ENCODE measurements at places on chromosomes 7 and 10.

DNA sequence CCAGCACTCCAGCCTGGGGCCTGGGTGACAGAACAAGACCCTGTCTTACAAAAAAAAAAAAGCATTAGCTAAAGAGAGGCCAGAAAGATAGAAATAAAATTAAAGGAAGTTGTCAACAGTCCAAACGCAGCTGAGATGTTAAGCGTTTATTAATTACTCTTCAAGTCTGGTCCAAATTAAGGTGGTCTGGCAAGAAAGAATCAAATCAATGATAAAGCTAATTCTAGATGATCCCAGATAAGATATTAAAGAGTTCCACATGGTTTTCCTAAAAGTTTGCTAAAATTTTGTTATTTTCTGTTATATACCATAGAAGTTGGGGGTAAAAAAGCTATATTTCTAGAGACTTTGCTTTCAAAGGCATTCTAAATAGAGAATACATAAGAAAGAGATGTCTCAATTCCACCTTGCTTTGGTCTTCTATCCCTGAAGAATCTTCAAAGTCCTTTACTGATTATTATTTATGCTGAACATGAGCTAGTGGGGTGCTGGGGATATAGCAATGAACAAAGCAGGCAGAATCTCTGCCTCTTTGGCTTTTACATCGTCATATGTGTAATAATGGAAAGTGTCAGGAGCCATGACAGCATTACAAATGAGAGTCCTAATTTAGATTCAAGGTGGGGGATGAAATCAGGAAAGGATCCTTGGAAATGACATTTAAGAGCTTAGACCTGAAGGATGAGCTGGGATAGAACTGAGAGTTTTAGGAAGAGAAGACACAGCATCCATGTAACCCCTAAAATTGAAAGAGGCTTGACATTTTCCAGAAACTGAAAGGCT is 23.4 kb downstream of the FRA10AC1 start:
- no peak for DNase-seq

GRCh38 chr7:103120362-103120761 is 28.5 kb downstream of the NAPEPLD start:
- no peak for DNase-seq

- DNase-seq, result no peak
Measured at GRCh38 chr10:50544857-50545429, 78.8 kb downstream of the SGMS1 start.

DNA sequence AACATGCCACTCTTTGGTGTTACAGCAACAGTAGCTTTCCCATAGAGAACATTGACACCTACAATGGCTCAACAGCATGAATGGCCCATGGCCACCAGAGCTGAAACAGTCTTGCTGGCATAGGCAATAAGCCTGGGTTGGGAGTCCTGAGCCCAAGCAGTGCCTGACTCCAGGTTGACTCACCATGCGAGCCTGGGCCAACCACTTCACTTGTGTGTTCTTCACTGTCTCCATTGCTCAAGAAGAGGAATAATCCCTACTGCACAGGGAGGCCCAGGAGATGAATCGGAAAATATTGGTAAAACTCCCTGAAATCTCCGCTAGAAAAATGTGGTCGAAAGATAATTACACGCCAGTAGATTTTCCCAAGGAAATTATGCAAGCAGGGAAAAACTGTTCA is 89.2 kb upstream of the INHBA start:
- DNase-seq, result no peak

DNA sequence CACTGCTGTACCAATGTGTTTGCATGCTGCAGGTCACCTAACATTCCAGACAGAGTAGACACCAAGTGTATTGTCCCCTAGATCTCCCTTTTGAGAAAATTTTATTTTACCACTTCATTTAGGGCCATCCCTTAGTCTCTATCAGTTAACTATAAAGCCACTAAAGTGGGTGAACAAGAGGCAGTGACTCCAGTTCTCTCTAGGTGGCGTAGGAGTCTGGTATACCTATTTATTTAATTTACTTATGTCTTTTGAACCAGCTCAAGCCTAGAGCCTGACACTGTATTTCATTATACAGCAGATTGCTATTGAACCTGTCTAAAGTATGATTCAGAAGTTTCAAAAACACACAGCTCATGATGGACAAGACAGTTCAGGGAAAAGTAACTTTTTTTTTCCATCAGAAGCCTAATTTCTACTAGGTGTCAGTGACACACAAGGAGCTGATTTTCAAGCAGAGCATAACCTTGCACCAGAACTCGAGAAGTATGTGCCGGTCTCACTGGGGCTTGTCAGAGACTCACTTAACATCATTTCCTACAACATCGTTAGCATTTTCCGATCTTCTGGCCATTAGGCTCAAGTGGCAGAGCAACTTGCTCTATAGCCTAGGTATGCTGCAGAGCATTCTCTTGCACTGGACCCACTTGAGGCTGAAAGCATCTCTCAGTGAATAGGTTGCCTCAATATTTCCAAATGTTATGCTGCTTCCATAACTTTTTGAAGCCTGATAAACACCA is 175.4 kb downstream of the CDC14C start:
- no peak for DNase-seq

GRCh38 chr7:127978421-127978820 is 52.8 kb downstream of the LRRC4 start:
- DNase-seq, result no peak

DNA sequence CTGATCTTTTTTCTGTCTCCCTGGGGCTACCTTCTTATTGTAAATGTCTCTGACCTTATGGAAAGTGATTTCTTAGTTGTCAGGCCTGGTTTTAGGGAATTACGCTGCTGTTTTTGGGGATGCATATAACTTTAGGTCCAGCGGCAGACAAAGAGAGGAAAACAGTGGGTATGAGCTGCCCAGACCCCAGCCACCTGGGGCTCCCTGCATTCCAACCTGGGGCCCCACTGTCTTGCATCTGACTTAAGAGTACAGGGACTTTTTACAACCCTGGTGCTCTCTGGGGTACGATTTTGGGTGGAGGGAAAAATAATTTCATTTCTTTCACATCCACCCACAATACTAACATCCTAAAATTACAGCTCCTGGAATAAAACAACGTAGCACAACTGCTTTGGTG is 119.4 kb downstream of the PRPF18 start:
- DNase-seq, result no peak

GRCh38 chr10:11884706-11885423 is 61.7 kb downstream of the PROSER2 start:
- DNase-seq, result no peak

DNA sequence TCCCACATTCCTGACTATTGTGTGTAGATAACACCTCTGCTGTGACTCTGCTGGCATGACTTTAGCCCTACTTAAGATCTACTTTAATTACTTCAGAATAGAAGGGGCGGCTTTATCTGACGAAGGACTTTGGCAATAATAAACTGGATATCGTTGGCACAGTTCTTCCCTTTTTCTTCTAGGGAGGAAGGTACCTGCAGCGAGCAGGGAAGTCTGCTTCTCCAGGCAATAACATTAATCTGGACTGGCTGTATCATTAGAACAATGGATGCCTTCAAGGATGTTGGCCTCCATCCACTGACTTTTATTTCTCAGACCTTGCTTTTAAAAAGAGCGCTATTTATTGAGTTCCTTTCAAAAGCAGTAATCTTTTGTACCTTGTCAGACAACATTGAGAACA is 172.6 kb upstream of the THSD7A start:
- no peak for DNase-seq

DNA sequence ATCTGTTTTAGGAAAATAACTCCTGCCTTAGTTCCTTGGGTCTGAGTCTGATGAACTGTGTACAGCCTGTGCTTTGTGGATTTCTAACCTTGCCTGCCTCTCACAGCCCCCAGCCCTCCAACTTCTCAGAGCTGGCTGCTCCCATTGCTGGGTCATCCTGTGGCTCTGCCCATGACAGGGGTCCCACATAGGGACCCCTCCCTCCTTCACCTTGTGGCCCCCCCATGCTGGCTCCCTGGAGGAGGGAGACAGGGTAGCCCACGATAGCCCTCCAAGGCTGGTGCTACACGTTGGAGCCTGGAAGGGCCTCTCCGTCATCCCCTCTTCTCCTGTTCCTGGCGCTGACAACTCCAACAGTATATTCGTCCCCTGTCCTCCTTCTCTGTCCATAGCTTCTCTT is 2.8 kb upstream of the DENND2A start:
- DNase-seq, result no peak

- no peak for DNase-seq
Measured at GRCh38 chr7:127504715-127505114, 80.7 kb downstream of the GCC1 start.

- DNase-seq, result no peak
Measured at GRCh38 chr7:1920266-1920681, 250.2 kb downstream of the ELFN1 start.

- DNase-seq, result no peak
Measured at GRCh38 chr10:1424648-1425047, 312.7 kb downstream of the ADARB2 start.

- DNase-seq, result no peak
Measured at GRCh38 chr10:73248259-73248724, 1.2 kb upstream of the DNAJC9 start.

GRCh38 chr7:47204709-47205108 is 377.2 kb downstream of the TNS3 start:
- no peak for DNase-seq

DNA sequence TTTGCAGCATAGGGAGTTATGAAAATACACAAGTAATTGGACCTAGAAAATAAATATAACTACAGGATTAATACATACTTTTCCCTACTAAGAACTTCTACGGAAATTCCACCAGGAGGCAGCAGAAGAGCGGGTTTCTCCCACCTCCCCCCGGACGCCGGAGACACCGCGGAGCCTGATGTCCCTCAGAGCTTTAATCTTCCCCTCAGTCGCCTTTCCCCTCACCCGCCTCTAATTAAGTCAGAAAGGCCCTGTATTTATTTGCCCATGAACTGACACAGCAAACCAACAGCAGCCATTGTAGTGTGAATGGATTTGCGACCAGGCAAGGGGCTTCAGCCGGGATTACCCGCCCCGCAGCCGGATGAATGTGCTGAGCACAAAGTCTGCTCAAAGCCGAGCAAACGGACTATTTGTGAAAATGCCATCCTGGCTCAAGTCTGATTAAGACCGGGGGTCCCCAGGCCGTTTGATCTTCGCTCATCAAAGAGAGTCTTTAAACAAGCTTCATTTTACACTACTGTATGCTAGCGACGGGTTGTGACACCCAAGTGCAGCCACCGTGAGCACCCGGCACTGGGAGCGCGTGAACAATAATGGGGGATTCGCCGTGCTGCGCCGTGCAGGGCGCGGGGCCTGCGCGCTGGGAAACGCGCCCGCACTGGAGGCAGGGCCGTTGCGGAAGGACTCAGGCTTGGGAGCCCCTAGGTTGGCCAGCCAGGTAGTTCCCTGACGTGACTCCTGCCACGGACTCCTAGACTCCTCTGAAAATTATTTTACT is 5.6 kb upstream of the DKK1 start:
- DNase-seq, result no peak

DNA sequence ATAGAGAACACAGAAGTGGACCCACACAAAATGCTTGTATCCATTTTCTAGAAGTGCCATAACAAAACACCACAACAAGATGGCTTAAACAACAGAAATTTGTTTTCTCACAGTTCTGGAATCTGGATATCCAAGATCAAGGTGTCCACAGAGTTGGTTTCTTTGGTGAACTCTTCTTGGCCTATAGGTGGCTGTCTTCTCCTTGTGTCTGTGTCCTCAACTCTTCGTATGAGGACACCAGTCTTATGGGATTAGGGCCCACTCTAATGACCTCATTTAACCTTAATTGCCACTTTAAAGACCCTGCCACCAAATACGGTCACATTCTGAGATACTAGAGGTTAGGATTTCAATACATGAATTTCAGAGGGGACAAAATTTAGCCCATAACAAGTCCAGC is 30.8 kb upstream of the C10orf71 start:
- DNase-seq, result no peak

- DNase-seq, result no peak
Measured at GRCh38 chr10:6610647-6611046, 30.6 kb upstream of the PRKCQ start.

DNA sequence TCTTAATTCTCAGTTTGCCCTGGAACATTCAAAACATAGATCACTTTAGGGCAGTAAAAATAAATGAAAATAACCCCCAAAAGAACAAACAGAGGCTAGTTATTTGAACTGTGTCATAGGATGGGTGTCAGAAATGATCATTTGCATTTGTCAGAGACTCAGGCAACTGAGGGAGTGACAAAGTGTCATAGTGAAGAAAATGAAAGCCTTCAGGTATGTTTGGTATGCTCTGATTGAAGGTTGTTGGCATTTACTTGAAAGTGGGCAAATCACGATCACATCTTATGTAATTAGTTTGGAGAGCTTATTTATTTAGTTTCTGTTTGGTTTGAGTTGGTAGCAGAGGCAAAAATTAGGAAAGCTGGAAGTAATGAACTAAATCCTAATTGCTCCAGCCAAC is 880.9 kb downstream of the ANKRD7 start:
- no peak for DNase-seq

- no peak for DNase-seq
Measured at GRCh38 chr10:49610114-49610457, at the start of gene SLC18A3. Gene SLC18A3 (plus strand): TSS chr10:49610310. CDS start chr10:49610741, 431 bp downstream.

- no peak for DNase-seq
Measured at GRCh38 chr7:3461923-3462322, 160.9 kb downstream of the SDK1 start.

- DNase-seq, result no peak
Measured at GRCh38 chr10:7908541-7909210, 90.4 kb downstream of the TAF3 start.

GRCh38 chr10:117677239-117677638 is 134.7 kb downstream of the EMX2 start:
- no peak for DNase-seq

Data from stimulated activated CD8-positive, alpha-beta memory T cell treated with anti-CD3 and anti-CD28 coated beads, Interleukin-7, amount 100 ng/mL, for 1 hour (primary cell).